ENCODE measurements at places on chromosomes 12 and 14.

- H3K4me3 ChIP-seq = no peak overlapping the region
- no peak overlapping the region for H3K27ac ChIP-seq
- no peaks in the 10 kb centered on the region for H3K4me1 ChIP-seq
- no peaks in the 10 kb centered on the region for H3K27me3 ChIP-seq
- DNase-seq = no peak
Measured at GRCh38 chr12:89960607-89961394, 252.2 kb upstream of the ATP2B1 start.

DNA sequence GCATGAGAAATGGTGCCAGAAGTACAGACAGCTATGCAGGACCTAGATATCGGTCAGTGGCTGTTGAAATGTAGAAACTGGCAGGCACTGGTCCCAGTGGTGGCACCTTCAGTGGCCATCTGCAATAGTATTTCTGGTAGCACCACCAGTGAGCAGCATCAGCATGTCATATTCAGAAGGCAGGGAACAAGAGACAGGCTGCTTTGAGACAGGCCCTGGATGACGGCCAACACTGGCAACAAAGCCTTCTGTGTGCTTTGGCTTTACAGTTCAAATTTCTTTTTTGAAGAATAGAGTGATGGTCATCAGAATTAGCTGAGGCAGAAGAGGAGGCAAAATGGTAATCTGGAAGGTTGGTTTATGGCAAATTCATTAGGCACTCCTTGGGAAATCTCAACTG, 273.4 kb upstream of the SLC16A7 start:
- peak; percentile 29 for DNase-seq
- H3K36me3 ChIP-seq = no peaks in the 10 kb centered on the region
- H3K4me1 ChIP-seq = no peaks in the 10 kb centered on the region

GRCh38 chr12:131729254-131729955, 18.5 kb downstream of the SFSWAP start:
- H3K27ac ChIP-seq = no peak overlapping the region
- no peaks in the 10 kb centered on the region for H3K27me3 ChIP-seq
- no peak overlapping the region for H3K4me3 ChIP-seq
- no peak for DNase-seq

- DNase-seq = no peak
- H3K27me3 ChIP-seq = no peaks in the 10 kb centered on the region
- no peak overlapping the region for H3K27ac ChIP-seq
- H3K4me3 ChIP-seq = no peak overlapping the region
Measured at GRCh38 chr14:24060443-24060842, 8.6 kb downstream of the CARMIL3 start.

GRCh38 chr12:6813363-6813762, 8.3 kb upstream of the GPR162 start:
- H3K4me3 ChIP-seq = no peak overlapping the region
- H3K27ac ChIP-seq = no peak overlapping the region
- DNase-seq = no peak

- H3K27ac ChIP-seq = no peak overlapping the region
- H3K27me3 ChIP-seq = no peaks in the 10 kb centered on the region
- no peak for DNase-seq
- no peaks in the 10 kb centered on the region for H3K36me3 ChIP-seq
Measured at GRCh38 chr12:130280231-130280630, 57.5 kb upstream of the PIWIL1 start.

DNA sequence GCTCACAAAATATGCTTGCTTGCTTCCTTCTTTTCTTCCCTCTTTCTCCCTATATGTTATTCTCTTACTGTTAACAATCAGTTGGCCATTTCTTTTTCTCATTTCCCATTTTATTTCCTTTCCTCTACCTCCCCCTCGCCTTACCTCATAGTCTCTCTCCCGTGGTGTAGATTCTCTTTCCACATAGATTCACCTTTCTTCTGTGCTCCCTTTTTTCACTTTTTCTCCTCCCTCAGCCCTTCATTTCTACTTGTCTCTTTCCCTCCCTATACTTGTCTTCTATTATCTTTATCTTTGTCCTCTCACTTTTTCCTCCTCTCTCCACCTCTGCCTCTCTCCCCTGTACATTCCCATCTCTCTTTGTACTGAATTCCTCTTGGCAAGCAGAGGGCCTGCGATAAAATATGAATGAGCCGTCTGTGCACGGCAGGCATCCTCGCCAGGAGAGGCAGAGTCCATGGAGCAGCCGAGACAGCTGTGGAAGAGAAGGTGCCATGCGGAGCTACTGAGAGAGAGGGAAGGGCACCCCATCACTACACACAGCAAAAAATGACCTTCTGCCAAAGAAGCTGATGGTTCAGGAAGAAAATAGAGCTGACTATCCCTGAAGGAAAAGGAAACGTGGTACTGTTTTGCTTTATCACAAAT, 12.1 kb downstream of the C14orf93 start:
- no peak for DNase-seq
- peaks cover 4% of the 10 kb centered on the region for H3K36me3 ChIP-seq
- H3K27me3 ChIP-seq = no peaks in the 10 kb centered on the region
- H3K4me3 ChIP-seq = no peak overlapping the region
- H3K27ac ChIP-seq = no peak overlapping the region
- H3K4me1 ChIP-seq = peaks cover 3% of the 10 kb centered on the region

DNA sequence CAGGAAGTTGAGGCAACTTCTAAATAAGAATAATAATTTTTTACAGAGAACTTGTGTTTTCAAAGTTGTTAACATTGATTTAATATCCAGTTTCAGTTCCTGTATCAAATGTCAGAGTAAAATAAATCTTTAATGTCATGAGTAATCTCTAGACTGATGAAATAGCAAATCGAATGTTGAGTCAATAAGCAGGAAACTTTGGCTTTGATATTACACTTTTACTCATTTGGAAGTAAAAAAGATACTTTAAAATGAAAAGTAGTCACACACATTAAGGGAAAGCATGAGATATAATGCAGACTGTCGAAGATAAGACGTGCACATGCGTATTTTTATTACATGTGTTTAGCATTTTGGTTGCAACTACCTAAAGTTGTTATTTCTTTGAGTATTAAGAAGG, 78.2 kb upstream of the PTGDR start:
- no peaks in the 10 kb centered on the region for H3K36me3 ChIP-seq
- H3K27me3 ChIP-seq = no peaks in the 10 kb centered on the region
- no peak for DNase-seq
- H3K27ac ChIP-seq = no peak overlapping the region
- H3K4me1 ChIP-seq = no peaks in the 10 kb centered on the region

DNA sequence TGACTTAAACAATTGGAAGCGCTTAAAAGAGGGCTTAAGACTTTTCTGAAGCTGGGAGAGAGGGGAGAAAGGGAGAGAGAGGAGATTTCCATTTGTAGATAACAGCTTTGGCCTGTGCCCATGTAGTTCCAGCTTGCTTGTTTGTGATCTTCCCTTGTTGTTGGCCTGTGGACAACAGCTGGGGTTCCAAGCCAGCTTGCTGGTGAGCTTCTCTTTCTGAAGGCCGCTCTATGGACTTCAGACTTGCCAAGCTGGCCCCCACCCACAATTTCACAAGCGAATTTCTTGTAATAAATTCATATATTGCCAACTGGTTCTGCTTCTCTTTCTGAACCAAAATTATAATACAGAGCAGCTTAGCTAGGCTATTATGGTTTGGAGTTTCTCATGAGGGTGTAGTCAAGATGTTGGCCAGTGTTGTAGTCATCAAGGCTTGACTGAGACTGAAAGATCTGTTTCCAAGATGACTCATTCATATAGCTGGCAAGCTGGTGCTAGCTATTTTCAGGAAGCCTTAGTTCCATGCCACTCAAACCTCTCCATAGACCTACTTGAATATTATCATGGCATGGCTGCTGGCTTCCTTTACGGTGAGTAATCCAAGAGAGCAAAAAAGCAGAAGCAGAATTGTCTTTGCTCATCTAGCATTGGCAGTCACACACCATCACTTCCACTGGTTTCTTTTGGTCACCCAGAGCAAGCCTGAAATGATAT, 89.4 kb downstream of the ATP23 start:
- H3K27me3 ChIP-seq = no peaks in the 10 kb centered on the region
- no peaks in the 10 kb centered on the region for H3K36me3 ChIP-seq
- H3K4me3 ChIP-seq = no peak overlapping the region
- no peak overlapping the region for H3K27ac ChIP-seq

DNA sequence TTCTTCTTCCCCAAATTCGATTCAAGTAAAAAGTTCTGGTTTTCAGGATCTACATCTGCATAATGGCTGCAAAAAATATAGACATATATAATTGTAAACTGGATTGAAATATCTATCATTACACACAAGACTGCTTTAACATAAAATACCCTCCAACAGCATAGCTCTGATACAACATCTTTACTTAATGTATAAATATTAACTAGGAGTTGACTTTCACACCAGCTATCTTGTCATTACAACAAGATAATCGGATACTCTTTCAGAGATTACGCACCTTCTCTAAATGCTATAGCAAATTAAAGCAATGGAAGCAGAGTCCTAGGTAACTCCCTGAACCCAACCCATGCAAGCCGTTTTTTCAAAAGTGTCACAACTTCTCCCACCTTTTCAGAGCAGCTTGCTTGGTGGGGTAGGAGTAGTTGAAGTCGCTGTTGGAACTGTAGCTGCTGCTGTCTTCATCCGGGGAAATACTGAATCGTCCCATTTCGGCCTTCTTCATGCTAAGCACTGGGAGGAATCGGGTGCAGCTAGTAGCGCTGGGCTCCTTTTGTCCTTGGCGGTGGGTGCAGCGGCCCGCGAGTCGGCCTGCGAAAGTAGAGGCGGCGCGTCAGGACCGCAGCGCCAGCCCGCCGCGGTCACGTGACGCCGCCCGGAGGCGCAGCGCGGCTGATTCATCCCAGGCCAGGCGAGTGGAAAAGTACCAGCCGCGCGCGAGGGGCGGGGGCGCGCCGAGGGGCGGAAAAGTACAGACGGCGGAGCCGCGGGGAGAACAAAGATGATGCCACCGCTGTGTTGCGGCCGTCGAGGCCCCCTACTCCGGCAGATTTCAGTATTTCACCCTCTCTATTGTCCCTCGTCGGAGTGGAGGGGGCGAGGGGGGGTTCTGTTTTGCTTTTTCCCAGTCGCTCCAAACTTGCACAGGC, 1.5 kb downstream of the SLC38A2 start:
- H3K4me3 ChIP-seq = peak overlapping the region; percentile 88
- H3K27ac ChIP-seq = peak overlapping the region; percentile 99
- H3K4me1 ChIP-seq = peaks cover 40% of the 10 kb centered on the region
- DNase-seq = peak; percentile 94
- peaks cover 11% of the 10 kb centered on the region for H3K36me3 ChIP-seq
